ENCODE measurements at places on chromosomes 4 and X.

DNA sequence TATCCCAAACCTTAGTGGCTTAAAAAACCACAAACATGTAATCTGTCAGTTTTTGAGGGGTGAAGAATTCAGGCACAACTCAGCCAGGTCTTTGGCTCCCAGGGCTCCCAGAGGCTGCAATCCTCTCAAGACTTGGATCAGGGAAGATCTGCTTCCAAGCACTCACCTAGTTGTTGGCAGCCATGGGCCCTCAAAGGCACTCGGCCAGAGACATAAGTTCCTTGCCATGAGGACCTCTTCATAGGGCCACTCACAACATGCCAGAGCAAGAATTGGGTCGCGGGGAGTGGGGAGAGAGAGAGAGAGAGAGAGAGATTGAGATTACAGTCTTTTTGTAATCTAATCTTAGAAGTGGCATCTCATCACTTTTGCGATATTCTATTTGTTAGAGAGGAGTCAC is 77.1 kb upstream of the TBC1D9 start:
- DNase-seq, result no peak

DNA sequence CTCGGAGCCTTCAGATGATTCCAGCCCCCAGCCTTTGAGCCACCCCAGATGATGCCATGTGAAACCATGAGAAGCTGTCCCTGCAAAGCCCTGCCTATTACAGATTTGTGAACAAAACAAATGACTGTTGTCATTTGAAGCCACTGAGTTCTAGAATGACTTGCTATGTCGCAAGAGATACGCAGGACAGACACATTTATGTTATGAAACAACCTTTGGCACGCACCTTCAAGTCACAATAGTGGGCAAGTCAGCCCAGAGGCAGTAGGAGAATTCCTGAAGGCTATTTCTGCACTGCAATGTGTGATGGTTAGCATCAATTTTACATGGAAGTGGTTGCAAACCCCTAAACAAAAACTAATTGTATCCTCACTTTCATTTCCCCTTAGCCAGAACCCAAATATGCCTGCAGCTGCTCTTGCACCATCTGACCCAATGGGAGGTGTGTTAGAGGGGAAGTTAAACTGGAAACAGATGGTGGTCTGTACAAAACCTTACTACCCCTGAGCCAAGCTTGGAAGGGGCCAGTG is 174.4 kb upstream of the ATP6AP2 start:
- DNase-seq, result no peak

- DNase-seq, result no peak
These were observed 6.6 kb upstream of the CPLX1 start for GRCh38 chr4:832536-832935.

DNA sequence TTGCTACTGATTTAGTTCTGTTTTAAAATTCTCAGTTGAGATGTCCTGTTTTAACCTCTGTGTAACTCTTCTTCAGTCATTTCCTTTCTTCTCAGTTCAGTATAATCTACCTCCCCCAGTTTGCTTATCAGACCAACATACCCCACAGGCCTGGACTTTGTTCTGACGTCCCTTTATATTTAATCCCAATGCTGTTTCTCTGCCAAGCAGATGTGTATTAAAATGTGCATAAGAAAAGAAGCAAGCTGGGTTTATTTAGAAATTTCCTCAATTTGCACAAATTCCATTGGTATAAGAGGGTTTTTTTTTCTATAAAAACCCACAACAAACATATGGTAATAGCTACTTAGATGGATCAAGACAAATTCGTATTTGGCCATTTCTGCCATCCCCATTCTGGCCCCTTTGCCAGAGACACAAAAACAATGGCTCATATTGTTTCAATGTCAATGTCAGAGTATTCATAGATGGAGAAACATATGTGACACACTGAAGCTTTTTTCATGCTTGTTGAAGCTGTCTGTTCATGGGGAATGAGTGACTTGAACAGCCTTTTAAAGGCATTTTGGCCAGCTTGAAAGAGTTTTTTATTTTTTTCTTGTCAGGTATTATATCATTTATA is 24.5 kb downstream of the HCCS start:
- no peak for DNase-seq

DNA sequence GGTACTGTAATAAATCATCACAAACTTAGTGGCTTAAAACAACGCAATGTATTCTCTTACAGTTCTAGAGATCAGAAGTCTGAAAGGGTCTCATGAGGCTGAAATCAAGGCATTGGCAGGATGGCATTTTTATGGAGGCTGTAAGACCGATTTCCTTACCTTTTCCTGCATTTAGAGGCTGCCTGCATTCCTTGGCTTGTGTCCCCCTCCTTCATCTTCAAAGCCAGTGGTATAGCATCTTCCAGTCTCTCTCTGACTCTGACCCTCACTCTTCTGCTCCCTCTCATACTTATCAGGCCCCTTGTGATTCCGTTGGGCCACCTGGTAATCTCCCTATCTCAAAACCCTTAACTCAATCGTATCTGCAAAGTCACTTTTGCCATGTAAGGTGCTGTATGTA is 258.2 kb upstream of the JADE1 start:
- no peak for DNase-seq

- DNase-seq, result no peak
These were observed 938.9 kb downstream of the C4orf33 start for GRCh38 chr4:130034876-130035275.

DNA sequence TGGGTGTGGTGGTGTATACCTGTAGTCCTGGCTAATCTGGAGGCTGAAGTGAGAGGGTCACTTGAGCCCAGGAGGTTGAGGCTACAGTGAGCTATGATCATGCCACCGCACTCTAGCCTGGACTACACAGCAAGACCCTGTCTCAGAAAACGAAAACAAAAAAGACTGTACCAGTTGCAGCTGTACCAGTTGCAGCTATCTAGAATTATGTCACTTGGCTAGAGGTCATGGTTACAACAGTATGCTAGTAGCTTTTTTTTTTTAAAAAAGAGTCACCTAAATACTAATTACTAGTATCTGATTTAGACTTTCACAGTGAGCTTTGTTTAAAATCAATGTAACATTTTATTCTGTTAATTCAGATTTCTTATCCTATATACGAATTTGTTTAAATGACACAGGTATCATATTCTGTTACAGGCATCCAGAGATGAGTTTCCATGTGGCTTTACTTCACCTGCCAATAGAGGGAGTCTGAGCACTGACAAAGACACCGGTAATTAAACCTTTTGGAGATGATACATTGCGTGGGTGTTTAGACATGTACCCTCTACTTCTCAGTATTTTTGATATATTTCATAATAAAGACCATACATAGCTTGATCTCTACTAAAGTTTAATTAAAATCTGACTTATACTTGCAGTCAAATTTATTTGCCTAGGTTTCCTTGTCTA is 100.2 kb upstream of the IL13RA1 start:
- no peak for DNase-seq

GRCh38 chrX:56783450-56783831 is 54.4 kb downstream of the NBDY start:
- DNase-seq, result no peak

GRCh38 chr4:165027762-165028402 is 3.9 kb upstream of the TRIM60 start:
- DNase-seq, result no peak

DNA sequence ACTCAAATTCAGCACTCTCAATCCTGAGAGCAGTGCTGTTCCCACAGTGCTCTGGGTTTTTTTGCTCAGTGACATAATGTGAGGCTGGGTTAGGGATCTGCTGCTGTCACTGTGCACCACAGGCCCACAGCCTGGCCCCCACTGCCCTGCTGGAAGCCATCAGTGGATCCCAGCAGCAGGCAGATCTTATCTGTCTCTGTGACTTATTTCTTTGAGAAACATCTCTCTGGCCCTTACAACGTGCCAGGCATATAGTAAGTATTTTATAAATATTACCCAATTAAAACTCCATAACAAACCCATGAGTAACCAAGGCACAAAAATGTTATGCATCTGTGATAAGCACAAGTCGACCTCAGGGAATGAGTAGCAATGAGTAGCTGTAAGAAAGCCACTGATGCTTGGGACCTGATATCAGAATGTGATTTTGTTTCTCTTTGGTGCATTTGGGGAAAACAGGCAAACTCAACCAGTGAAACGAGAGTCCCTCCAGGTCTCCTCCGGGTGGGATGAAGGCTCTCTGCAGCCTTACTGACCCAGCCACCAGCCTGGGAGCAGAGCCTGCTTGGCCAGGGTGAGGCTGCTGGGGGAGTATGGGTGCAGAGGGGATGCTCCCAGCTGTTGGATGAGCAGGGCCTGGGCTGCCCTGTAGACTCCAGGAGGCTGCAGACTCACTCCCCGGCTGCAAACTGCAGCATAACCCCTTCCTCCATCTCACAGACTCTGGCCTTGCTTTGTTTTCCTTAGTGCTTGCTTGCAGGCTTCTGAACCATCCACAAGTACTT is 172.7 kb upstream of the LNX1 start:
- DNase-seq, result no peak

DNA sequence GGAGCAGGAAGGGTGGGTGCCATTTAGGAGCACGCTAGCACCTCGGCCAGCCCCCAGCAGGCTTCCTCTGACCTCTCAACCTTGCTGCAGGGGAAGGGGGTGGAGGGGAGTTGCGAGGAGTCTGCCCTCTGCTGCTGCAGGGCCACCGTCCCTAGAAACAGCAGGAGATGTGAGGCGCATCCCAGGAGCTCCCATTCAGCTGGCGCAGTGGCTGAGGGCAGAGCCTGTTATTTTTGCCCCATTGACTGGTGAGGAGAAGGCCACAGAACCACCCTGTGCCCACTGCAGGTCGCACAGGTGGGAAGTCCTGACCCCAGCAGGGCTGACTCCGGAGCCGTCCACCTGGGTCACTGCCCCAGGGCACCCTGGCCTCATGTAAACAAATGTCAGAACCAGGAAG is 8.0 kb downstream of the PDE6B start:
- DNase-seq, result no peak
